ENCODE measurements at places on chromosomes 3 and 15.

- DNase-seq: no peak
Observed at GRCh38 chr3:197197334-197197733, 101.1 kb downstream of the DLG1 start.

DNA sequence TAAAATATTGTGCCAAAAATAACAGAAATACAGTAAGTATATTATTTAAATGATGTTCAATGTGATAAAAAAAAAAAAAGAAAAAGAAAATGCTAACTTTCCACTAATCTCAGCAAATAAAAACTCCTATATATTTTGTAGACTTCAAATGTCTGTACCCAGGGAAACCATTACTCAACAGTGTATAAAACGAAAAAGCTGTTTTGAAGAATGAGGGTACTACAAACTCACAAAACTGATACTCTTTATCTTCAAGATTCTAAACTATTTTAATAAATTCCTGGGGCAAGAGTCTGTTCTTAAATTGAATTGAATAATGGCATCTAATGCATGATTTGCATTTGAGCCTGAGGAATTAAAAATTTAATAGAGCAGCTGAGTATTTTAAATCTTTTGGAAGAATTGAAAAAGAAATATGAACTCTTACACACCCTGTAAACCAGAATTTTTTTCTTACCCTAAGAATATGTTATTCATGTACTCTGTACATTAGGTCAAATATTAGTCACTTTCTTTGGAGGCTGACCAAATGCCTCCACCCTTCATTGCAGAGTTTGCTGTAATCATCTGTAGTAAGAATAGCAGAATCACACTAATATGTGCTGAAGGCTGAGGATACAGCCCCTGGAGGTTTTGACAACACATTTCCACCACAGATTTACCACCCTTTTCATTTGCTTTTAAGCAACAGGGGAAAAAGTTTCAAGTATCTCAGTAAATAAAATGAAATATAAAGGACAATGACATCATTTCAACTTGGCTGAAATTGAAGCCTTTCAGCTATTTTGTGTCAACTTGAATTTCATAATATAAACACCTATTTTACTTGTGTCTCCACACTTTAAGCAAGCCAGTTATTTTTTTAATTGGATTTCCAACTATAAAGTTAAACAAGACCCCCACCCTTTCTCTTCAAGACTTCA lies 79.7 kb downstream of the FBN1 start:
- no peak for DNase-seq

DNA sequence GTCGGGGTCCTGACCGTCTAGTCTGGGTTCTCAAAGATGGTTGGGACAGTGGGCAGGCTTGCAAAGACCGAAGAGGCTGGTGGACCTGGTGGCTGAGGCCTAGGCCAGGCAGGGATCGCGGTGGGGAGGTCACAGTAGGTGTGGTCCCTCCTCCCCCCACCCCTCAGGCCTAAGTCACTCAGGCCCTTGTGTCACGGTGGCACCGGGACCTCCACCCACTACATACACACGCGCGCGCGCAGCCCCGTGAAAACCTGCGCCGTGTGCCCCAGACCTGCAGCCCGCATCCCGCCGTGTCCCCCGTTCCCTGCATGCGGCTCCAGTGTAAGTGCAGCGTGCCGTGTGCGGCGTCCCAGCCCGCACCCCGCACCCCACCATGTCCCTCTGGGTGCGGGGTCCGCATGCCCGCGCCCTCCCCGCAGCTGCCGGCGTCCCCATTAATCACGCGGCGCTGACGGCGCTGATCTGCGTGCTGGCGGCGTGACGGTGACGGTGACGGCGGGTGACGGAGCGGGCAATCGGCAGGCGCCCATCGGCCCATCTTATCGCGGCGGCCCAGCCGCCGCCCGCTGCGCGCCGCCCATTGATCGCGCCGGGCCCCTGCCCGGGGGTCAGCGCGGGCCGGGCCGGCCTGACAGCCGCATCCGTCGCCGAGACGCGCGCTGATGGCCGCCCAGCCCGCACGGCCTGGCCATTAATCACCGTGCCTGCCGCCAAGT lies 24.4 kb downstream of the SEC61A1 start:
- DNase-seq: peak; percentile 42

DNA sequence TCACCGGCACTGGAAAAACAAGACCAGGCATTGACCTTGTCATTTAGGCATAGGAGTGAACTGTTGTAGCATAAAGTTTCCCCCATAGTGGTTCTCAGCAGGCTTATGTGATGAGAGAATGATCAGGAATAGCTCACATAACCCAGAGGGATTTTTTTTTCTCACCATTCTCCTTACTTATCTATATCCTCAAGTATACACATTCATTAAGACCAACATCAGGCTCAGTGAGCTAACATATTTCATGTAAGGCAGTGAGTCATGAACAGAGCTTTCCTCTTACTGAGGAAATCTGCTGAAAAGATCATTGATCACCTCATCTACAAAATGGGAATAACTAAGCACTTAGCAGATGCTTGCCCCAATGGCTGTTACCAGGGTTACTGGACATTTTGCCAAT lies 396.6 kb upstream of the TMCO5A start:
- DNase-seq: no peak

DNA sequence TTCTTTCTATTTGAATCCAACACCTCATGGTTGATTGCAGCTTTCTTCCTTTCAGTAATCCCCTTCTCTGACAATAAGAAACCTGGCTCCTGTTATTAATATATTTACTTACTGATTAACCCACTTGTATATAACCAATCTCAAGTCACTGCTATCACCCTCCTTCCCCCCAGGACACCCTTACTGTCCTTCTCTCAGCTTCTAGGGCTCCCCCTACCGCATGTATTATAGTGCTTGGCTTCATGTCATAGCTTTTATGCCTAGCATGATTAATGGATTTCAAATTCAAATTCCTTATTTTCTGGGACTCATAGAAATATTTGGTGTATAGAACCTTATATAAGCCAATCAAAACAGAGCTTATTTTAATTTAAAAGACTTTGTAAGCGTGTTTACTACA lies 75.7 kb upstream of the BNIP2 start:
- DNase-seq: no peak

GRCh38 chr3:48222616-48223513 lies at the start of gene CAMP:
CAMP (plus strand) TSS chr3:48223495; CDS start chr3:48223512, 17 bp downstream.
- no peak for DNase-seq

DNA sequence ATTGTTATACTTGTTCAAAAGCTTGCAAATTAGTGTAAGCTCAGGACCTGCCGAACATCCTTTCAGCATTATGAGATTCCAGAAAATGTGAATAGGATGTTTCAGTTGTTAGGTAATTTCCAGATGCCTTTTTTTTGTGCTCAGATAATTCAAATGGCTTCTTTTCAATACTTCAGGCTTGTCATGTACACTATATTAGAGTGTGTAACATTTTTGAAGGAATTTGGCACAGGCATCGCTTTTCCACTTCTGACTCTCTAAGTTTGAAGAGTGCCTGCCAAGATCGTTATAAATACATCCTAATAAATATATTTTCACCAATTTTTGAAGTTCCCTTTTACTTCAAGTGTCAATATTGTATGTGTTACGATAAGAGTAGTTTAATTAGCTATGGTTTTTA lies 35.2 kb downstream of the CADM2 start:
- DNase-seq: no peak

- no peak for DNase-seq
Observed at GRCh38 chr15:66494262-66494661, 3.3 kb downstream of the SNAPC5 start.

DNA sequence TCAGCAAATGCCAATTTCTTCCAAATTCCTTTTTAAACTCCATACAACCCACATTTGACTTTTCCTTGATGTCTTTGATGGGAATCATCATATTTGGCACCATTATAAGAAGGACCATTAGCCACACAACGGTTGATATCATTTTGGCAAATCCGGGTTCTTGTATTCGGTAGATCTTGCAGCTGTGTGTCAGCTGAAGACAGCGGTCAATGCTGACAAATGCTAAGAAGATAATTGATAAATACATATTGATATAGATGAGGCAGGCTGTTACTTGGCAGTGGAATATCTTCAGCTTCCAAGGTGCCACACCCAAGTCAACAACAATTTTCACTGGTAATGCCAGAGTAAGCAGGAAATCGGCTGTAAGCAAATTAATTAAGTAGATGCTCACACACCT lies 4.2 kb downstream of the GPR171 start:
- no peak for DNase-seq

- no peak for DNase-seq
Observed at GRCh38 chr3:57992452-57993213, 15.6 kb upstream of the FLNB start.

DNA sequence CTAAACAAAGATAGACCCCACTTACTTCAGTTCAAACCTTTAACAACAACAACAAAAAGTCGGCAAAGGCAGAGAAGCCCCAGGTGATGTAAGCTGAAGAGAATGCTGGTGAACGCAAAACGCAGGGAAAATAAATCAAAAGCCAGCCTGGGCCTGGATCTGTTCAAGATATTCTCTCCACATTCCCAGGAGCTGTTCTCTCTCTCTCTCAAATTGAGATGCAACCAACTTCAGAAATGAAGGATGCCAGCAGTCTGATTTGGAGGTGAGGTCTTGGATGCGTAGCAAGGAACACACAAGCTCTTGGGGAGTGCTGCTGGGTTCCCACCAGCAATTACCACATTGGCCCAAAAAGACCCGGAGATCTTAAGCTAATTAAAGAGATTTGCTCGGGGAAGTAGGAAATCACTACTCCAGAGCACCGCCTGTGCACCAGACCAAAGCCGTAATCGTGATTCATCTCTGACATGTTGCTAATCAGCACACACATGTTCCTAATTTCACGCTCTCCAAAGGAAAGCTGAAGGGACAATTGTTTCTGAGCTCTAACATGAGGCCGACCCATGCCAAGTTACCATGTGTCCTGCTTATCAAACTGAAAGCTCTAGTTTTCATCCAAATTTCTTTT lies 37.1 kb downstream of the IL17RD start:
- no peak for DNase-seq

GRCh38 chr3:106522397-106522796 lies 653.6 kb upstream of the CBLB start:
- DNase-seq: no peak
